Occipital lobe (tissue), 3 donors: ENCODE measurements at places on chromosomes 1 and 21.

DNA sequence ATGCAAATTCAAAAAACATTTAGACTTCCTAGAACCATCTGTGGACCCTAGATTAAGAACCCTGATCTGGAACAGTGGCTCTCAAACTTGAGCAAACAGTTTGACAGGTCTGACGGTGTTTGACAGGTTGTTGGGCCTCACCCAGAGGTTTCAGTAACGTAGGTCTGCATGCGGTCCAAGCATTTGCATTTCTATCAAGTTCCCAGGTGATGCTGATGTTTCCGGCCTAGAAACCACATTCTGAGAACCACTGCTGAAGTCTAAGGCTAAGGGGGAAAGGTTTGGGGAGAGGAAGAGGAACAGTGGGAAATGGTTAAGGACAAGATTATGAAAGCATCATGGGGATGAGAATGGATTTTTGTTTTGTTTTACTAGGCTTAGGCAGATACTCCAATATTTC, 48.6 kb downstream of the MDM4 start:
- no peak for DNase-seq

DNA sequence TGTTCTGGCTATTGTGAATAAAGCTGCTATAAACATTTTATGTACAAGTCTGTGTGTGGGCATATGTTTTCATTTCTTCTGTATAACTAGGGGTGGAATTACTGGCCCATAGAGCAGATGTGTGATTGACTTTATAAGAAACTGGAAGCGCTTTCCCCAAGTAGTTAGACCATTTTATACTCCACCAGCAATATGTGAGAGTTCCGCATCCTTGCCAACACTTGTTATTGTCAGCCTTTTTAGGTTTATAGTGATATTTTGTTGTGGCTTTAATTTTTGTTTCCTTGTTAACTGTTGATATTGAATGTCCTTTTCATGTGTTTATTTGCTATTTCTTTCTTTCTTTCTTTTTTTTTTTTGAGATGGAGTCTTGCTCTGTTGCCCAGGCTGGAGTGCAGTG, 9.4 kb downstream of the MAN1C1 start:
- no peak for DNase-seq

- DNase-seq = no peak
Measured at GRCh38 chr1:201429736-201430501, 8.4 kb upstream of the TNNI1 start.

- no peak for DNase-seq
Measured at GRCh38 chr1:202821467-202821866, 10.7 kb downstream of the PCAT6 start.

DNA sequence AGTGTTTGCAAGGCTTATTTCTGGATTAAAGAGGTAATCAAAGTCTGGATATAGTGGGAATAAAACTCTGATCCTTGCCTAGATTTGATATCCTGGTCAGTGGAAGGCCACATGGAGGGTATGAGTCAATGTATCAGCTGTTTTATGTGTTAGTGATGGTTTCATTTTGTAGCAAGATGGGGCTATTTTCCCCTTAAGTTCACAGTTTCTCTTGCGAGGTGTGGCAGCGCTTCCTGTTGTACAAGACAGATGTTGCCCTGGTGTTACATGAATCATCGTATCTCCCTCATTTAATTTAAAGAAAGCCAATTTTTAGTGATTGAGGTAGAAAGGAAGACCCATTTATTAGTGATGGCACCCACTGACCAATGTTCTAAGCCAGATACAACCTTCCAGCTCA, 220.2 kb downstream of the DUSP10 start:
- DNase-seq = no peak

GRCh38 chr1:3050603-3051002, 18.4 kb upstream of the PRDM16 start:
- DNase-seq = no peak

- no peak for DNase-seq
Measured at GRCh38 chr1:29798699-29799566, 562.6 kb downstream of the PTPRU start.

DNA sequence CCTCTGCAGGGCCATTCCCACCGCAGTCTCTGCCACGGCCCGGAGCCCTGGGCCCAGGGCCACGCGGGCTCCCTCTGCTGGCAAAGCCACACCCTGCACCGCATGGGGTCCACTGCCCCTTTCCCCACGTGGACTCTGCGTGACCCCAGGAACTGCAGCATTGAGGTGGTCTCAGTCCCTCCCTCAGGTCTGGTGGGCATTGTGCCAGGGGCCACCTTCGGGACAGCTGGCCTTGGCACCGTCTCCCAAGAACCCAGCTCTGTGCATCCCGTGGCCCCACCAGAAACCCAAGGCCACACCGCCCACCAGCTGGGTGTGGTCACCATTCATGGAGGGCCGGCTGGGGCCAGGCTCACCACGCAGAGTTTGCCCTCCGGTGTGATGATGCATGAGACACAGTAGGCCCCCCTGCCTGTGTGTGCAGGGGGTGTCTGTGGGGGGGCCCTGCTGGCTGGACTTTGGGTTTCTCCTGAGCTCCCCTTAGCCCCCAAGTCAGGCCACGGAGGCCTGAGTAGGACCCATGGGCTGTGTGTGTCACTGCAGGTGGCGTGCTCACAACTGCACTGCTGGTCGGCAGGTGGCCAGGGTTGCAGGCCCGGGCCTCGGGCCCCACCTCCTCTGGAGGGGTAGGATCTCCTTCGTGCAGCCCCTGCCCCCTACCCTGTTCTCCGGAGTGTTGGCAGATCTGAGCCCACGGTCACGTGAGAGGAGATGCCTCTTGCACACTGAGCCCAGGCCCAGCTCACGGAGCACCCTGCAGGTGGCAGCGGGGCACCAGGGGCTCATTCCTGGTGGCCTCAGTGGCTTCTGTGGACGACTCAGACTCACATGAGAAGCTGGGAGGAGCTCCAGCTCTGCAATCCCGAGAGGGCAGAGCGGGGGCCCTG, 5.8 kb downstream of the VWA1 start:
- no peak for DNase-seq

GRCh38 chr1:84605157-84605556, 30.9 kb upstream of the CTBS start:
- DNase-seq = no peak

- no peak for DNase-seq
Measured at GRCh38 chr1:108953452-108953851, 9.8 kb downstream of the CLCC1 start.

GRCh38 chr1:37795340-37796125, 1.9 kb downstream of the MANEAL start:
- DNase-seq = no peak

DNA sequence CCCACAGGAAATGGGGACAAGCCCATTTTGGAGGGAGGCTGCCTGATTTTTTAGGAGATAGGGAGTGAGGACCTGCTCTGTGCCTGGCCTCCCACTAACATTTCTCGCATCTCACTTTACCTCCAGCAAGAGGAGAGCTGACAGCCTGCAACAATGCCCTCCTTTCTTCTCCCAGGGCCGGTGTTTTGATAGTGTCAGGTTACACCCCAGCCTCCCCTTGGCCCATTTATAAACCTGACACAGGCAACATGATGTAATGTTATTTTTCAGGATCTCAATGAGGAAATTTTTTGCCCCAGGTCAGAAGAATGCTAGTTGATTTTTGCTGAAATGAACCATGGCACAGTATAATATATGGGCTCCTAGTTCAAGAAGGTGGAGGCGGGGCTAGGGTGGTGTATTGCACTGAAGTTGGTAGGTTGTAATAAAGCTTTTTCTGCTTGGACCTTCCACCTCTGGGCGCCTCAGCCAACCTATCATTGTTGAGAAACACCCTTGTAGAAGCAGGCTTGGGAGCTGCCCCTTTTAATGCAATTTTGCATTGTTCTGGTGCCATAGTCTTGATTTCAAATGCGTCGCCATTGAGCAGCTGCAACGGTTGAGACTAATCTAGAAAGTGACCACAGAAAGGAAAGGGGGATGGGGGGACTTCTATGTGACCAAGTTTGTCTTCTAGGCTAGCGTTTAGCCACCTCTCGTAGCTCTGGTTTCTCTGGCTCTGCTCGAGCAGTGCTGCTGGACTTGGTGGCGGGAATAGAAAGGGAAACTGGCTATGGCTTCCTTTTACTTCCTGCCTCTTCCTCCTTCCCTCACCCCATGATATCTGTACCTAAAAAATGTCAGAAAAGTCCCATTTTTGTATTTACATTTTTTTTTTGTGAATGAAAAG, 53.0 kb downstream of the PBX1 start:
- DNase-seq = no peak

- no peak for DNase-seq
Measured at GRCh38 chr1:239647045-239647444, 260.7 kb downstream of the CHRM3 start.

DNA sequence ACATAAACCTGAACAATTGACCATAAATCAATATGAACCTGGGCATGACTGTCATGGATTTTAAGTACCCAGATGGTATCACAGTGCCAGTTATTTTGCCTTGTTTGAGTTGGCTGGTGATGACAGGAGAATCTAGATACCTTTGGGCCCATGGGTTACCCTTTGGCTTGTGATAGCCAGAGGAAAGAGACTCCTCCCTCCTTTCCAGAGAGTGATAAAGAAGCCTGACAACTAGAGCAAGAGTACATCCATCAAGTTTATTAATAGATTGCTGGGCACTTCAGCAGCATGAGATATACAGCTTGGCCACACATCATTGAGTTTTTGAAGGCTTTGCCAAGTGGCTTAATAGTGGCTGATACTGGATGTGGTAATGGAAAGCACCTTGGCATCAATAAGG, 6.6 kb upstream of the FMO3 start:
- no peak for DNase-seq

GRCh38 chr1:115660151-115660550, 18.4 kb downstream of the VANGL1 start:
- no peak for DNase-seq

- no peak for DNase-seq
Measured at GRCh38 chr1:17130138-17130635, 10.9 kb upstream of the PADI2 start.

DNA sequence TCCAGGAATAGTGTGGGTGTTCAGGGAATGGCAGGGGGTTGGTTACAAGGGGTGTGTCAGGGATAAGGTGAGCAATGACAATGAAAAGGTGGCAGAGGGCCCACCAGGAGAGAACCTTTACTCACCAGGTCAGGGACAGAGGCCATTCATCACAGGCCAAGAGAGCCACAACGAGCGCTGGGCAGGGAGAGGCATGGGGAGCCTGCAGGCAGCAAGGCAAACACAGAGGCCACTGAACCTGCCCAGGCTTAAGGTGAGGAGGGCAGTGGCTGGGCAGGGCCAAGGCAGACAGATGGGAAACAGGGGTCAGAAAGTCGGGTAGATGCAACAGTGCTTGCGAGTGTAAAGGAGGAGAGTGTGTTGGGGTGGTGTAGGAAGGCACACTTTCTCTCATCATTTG, 28.3 kb upstream of the MYBPHL start:
- DNase-seq = no peak

- DNase-seq = no peak
Measured at GRCh38 chr21:25997788-25998611, 172.6 kb downstream of the APP start.

DNA sequence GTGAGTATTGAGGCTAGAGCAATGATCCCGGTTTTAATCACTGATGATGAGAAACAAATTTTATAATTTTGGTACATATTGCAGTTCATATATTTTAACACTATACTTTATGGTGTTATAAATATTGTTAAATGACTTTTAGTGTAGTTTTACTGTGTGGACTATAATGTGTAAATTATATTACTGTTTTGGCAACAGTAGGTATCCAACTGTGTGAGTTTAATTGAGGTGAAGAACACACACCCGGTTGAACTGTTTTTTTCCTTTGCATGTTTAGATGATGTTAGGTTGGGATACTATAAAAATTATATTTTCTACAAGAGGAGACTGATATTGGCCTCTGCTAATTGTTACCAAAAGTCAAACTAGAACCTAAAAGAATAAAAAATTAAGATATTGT, 166.5 kb downstream of the SDCCAG8 start:
- DNase-seq = no peak

DNA sequence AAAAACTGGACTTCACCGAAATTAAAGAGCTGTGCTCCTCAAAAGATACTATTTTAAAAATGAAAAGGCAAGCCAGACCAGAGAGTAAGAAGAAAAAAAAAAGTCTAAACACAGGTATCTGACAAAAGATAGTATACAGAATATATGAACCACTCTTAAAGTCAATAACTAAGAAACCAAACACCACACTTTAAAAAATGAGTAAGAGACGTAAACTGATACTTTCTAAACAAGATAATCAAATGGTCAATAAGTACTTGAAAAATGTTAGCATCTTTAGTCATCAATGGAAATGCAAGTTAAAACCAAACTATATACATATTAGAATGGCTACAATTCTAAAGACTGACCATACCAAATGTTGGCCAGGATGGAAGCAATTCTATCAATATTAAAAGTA, 77.6 kb downstream of the EVI5 start:
- no peak for DNase-seq

GRCh38 chr1:216710598-216711333, 12.5 kb downstream of the ESRRG start:
- DNase-seq = no peak

DNA sequence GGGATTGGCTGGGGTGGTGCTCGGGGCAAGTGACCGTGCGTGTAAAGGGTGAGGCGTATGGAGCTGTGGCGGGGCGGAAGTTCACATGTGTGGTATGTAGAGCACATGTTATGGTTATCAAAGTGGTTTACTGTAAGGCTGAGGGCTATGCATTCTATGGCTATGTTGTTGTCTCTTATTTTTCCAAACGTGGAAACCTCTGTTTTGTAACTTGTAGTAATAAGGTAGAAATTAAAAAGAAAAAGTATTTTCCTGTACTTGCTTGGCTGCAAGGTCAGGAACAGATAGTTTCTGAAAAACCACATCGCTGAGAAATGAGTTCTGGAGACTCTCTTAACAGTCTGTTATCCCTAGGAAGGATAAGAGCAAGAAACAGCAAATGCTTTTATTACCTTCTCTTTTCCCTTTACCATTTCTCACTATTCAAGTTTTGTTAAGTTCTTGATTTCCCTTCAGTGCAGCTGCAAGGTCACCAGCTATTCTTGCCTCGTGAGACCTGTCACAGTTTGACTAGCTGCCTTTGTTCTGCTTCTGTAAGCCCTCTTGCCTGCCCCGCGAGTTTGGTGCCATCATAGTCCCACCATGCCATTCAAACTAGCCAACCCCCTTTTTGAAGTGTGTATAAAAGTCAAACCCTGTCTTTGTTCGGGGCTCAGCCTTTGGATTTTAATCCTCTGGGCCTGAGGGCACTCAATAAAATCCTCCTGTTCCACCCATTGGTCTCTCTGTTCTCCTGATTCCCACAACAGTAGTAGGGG, 9.5 kb downstream of the RNU1-2 start:
- DNase-seq = no peak

DNA sequence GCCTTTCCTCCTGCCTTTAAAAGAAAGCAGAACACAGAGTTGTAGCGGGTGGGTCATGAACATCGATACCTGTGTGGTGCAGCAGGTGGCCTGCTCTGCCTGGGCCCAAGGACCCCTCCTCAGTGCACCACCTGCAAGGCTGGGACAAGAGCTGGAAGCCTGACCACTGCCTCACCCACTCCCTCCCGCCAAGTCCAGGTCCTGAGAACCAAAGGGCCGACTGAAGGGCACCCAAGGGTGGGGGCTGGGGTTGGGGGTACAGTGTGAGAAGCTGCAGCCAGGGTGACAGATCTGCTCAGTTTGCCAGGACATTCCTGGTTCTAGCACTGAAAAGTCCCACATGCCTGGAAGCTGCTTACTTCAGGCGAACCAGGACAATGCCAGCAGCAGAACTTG, 36.1 kb downstream of the NTPCR start:
- DNase-seq = no peak

- DNase-seq = no peak
Measured at GRCh38 chr1:93021539-93022134, 57.4 kb upstream of the MTF2 start.

- no peak for DNase-seq
Measured at GRCh38 chr1:64981601-64982533, 15.5 kb upstream of the JAK1 start.

GRCh38 chr1:179926850-179927205, 27.8 kb upstream of the CEP350 start:
- DNase-seq = no peak

GRCh38 chr21:44322621-44323325, 16.4 kb downstream of the CFAP410 start:
- no peak for DNase-seq
